NCI-H1417 (cell line): ENCODE measurements at places on chromosomes 2 and 18.

DNA sequence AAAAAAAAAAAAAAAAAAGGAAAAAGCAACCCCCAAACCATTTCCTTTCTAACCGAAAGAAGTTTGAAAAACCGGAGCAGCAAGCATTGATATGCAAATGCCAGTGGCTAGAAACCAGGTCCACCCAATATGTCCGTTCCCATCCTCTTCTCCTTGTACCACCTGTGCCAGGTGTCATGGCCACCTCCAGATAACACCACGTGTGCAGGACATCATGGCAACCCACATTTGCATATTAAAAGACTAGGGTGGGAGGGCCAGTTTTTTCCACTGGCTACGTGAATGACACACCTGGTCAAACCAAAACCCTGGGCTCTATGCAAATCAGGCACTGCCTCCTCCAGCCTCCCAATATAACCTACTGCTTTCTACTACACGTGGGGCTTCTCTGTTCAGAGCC lies 303.3 kb upstream of the GULP1 start:
- DNase-seq: no peak

DNA sequence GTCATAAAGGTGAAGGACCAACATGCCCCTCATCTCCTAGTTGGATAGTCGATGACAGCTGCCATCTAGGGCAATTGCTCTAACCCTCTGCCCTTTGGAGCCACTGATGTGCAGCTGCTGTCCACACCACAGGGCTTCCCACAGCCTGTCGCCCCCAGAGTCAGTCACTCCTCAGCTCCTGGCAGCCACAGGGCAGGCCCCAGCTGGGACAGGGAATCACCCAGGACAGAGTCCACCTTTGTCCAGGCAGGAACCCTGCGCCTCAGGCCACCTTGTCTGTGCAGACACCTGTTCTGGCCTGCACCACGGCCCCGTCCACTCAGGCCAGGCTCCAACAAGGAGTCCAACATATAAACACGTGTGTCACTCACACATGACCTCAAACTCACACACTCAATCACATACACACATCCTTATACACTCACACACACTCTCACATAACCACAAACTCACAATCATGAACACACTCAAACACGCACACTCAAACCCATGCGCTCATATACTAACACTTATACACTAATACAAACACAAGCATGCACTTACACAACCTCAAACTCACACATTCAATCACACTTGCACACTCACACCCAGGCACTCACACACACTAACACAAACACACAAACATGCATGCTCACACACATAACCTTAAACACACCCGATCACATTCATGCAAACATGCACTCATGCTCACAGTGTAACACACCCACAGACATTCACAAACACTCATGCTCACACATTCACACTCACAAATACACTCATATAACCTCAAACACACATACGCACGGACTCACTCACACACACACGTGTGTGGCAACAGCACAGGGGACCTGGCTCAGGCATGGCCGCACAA lies 29.7 kb downstream of the HDAC4 start:
- DNase-seq: no peak

GRCh38 chr2:179591690-179592089 lies 269.7 kb downstream of the ZNF385B start:
- no peak for DNase-seq

- no peak for DNase-seq
Observed at GRCh38 chr2:24304631-24305030, 55.7 kb downstream of the ITSN2 start.
